ENCODE measurements at places on chromosomes 4 and X.

GRCh38 chr4:119020158-119020557 is 115.5 kb upstream of the MYOZ2 start:
- no peak overlapping the region for H3K27ac ChIP-seq
- H3K4me3 ChIP-seq: no peak overlapping the region
- H3K4me1 ChIP-seq: no peaks in the 10 kb centered on the region
- no peaks in the 10 kb centered on the region for H3K27me3 ChIP-seq

DNA sequence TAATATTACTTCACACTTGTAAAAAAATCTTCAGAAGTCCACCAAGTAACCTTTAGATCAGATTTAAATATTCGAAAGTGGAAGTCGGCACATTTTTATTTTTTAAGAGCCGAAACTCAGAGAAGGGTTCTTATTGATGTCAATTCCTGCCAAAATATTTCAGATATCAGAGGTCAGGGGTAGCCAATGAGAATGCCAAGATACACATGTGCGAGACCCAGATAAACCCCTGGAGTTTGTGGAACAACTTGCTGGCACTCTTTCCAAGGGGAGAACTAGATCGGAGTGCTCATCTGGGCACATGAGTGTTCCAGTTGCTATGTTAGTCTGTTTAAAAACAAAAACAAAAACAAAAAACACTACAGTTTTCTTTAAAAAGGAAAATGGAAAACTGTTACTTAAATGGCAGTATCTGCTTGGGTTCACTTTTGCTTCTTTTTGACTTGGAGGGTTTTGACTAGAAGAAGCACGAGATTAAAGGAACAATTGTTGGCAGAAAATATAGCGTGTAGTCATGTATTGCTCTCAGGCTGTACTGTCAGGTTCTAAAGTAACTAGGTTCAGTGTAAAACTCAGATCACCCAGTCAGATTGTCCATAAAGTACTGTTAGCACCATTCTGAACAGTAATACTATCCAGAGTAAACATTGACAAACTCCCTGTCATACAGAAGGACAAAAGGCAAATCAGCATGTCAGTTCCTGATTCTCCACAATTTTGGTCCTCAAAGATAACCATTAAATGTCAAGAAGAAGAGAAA is 188.0 kb upstream of the PACRGL start:
- H3K4me3 ChIP-seq: no peak overlapping the region
- DNase-seq: no peak
- H3K36me3 ChIP-seq: no peaks in the 10 kb centered on the region
- H3K27me3 ChIP-seq: no peaks in the 10 kb centered on the region
- H3K27ac ChIP-seq: no peak overlapping the region
- peaks cover 2% of the 10 kb centered on the region for H3K4me1 ChIP-seq

GRCh38 chr4:2830632-2831610 is 12.7 kb upstream of the ADD1 start:
- H3K27ac ChIP-seq: no peak overlapping the region
- H3K36me3 ChIP-seq: peaks cover 7% of the 10 kb centered on the region
- no peak overlapping the region for H3K4me3 ChIP-seq
- no peaks in the 10 kb centered on the region for H3K4me1 ChIP-seq
- DNase-seq: no peak

GRCh38 chr4:17398035-17398434 is 113.9 kb downstream of the QDPR start:
- H3K4me1 ChIP-seq: no peaks in the 10 kb centered on the region
- no peak for DNase-seq
- H3K4me3 ChIP-seq: no peak overlapping the region
- no peak overlapping the region for H3K27ac ChIP-seq

DNA sequence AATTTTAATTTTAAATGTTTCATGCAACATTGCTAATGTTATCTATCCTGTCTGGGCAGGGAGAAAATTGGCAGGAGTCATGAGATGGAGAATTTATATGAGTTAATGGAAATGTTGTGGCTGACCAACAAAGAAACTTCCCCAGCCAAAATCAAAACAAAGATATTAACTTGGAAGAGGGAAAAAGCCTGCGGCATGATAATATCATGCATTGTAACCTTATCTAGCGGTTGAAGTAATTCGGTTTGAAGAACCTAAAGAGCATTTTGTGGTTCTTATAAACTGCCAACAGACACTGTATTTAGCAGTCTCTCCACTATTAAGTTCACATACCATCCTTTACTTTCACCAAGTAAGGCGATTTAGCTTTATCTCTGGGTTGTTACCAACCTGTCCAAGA is 42.3 kb downstream of the DKK2 start:
- H3K27me3 ChIP-seq: no peaks in the 10 kb centered on the region
- no peak for DNase-seq
- no peak overlapping the region for H3K4me3 ChIP-seq
- H3K4me1 ChIP-seq: no peaks in the 10 kb centered on the region
- H3K27ac ChIP-seq: no peak overlapping the region
- no peaks in the 10 kb centered on the region for H3K36me3 ChIP-seq

- no peak overlapping the region for H3K27ac ChIP-seq
- no peaks in the 10 kb centered on the region for H3K36me3 ChIP-seq
- DNase-seq: no peak
- no peak overlapping the region for H3K4me3 ChIP-seq
- H3K27me3 ChIP-seq: peaks cover 3% of the 10 kb centered on the region
These were observed 5.1 kb downstream of the PGRMC2 start for GRCh38 chr4:128282516-128282915.

DNA sequence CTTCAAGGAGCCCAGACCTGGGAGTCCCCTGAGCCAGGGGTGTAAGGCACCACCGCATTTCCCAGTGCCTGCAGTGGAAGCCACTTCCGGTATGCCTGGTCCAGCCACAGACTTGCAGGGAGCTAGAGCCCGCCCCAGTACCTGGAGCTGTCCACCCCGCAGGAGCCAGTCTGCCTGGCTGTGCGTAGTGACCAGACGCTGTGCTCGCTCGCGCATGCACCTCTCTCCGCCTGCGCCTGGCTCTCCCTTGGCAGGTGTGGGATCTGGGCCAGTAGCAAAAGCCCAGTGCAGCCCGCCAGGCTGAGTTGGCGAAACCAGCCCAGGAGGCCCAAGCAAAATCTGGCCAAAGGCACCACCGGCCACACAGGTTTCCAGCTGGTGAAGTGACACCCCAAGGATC is 973.7 kb upstream of the AGA start:
- H3K27me3 ChIP-seq: no peaks in the 10 kb centered on the region
- H3K4me1 ChIP-seq: no peaks in the 10 kb centered on the region
- DNase-seq: no peak
- H3K27ac ChIP-seq: no peak overlapping the region
- H3K4me3 ChIP-seq: no peak overlapping the region

- no peaks in the 10 kb centered on the region for H3K36me3 ChIP-seq
- peaks cover 2% of the 10 kb centered on the region for H3K27me3 ChIP-seq
- H3K27ac ChIP-seq: no peak overlapping the region
- no peak overlapping the region for H3K4me3 ChIP-seq
- peaks cover 21% of the 10 kb centered on the region for H3K4me1 ChIP-seq
- no peak for DNase-seq
These were observed 51.3 kb downstream of the SOD3 start for GRCh38 chr4:24846716-24847115.

DNA sequence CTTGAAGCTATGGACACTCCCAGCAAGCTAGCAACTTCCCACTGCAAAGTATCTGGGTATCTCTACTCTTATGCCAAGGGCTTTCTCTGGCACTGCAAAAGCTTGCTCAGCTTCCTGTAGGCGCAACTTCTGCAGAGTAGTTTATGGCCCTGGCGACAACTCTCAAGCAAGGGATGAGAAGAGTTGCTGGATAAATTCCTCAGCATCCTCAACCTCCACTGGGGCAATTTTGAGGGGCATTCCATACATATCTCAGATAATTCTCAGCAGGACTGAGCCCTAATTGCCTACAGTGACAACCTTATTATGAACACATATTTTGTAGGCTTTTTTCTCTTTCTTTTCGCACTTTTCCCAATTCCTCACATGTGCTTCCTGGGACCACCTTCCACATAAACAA is 31.2 kb upstream of the TAB3 start:
- no peak overlapping the region for H3K4me3 ChIP-seq
- no peaks in the 10 kb centered on the region for H3K27me3 ChIP-seq
- H3K27ac ChIP-seq: no peak overlapping the region
- no peaks in the 10 kb centered on the region for H3K36me3 ChIP-seq
- no peaks in the 10 kb centered on the region for H3K4me1 ChIP-seq
- no peak for DNase-seq

DNA sequence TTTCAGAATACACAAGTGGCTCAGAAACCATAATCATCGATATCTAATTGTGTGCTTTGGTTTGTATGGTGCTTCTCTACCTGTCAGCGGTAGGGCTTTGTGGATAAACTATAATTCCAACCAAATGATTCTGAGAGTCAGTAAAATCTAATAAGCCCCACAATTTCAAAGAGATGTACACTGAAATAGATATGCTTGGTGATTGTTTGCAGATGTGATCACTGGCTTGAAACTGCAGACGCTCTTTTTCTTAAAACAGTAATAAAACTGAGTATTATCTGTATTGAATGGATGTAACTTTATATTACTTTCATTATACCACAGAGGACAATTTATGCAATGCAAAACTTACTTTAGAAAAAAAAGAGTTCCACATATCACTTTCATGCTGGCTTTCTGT is 198.8 kb upstream of the ANXA10 start:
- H3K27me3 ChIP-seq: peaks cover 2% of the 10 kb centered on the region
- no peaks in the 10 kb centered on the region for H3K36me3 ChIP-seq
- no peak overlapping the region for H3K27ac ChIP-seq
- no peak for DNase-seq

GRCh38 chr4:54696649-54697048 is 38.9 kb downstream of the KIT start:
- H3K27me3 ChIP-seq: peaks cover 3% of the 10 kb centered on the region
- H3K27ac ChIP-seq: no peak overlapping the region
- peaks cover 3% of the 10 kb centered on the region for H3K36me3 ChIP-seq
- H3K4me3 ChIP-seq: no peak overlapping the region
- no peak for DNase-seq

DNA sequence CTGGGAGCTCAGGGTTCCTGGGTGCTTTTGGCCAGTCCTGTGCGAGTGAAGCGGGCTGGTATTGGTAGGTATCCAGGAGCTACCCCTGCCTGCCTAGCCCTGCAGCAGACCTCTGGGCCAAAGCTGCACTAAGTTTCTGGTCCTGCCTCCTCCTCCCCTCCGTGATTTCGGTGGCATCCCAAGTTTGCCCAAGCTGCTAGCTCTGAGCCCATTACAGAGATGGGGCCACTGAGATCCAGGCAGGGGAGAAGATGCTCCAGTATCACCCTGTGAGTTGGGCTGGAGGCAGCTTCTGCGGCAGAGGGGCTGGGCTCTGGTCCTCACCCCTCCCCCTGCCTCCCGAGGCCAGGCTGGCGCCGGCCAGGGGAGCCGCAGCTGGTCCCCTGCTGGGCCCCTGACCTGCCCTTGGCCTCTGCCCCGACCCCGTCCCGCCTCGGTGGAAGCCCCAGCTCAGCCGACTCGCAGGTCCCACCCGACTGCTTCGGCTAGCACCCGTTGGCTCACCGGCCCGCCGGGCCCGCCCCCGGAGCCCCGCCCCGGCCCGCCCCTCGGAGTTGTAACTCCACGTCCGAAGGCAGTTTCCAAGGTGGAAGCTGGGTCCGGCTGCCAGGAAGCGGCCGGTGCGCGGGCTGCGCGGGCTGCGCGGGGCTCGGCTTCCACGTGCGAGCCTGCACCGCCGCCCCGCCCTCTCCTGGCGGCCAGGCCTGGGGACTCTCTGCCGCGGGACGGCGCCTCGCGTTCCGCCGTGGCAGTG is at the start of gene DUSP9:
DUSP9 (plus strand) TSS at position 584 of the 754 bp plus-strand sequence. CDS start 751 bp downstream, outside the sequence.
- DNase-seq: peak; percentile 27
- no peak within 1 kb of the TSS for H3K27ac ChIP-seq
- H3K36me3 ChIP-seq: no peaks in the 10 kb centered on the region
- H3K4me3 ChIP-seq: no peak within 1 kb of the TSS

- no peaks in the 10 kb centered on the region for H3K36me3 ChIP-seq
- no peak overlapping the region for H3K4me3 ChIP-seq
- DNase-seq: no peak
- H3K27ac ChIP-seq: no peak overlapping the region
These were observed 196.5 kb upstream of the FTHL17 start for GRCh38 chrX:31268359-31268758.

DNA sequence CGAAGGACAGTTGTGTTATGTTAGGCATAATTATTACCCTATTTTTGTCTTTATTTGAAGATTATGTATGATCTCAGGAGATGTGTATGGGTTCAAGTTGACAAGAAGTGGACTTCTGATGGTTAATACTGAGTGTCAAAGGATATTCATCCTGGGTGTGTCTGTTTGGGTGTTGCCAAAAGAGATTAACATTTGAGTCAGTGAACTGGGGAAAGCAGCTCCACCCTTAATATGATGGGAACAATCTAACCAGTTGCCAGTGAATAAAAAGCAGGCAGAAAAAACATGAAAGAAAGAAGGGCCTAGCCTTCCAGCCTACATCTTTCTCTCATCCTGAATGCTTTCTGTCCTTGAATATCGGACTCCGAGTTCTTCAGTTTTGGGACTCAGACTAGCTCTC is 332.6 kb downstream of the DTHD1 start:
- peaks cover 27% of the 10 kb centered on the region for H3K36me3 ChIP-seq
- no peaks in the 10 kb centered on the region for H3K4me1 ChIP-seq
- no peak overlapping the region for H3K27ac ChIP-seq

GRCh38 chrX:4094926-4095325 is 381.5 kb upstream of the PRKX start:
- H3K4me3 ChIP-seq: no peak overlapping the region
- H3K36me3 ChIP-seq: no peaks in the 10 kb centered on the region
- no peak overlapping the region for H3K27ac ChIP-seq

DNA sequence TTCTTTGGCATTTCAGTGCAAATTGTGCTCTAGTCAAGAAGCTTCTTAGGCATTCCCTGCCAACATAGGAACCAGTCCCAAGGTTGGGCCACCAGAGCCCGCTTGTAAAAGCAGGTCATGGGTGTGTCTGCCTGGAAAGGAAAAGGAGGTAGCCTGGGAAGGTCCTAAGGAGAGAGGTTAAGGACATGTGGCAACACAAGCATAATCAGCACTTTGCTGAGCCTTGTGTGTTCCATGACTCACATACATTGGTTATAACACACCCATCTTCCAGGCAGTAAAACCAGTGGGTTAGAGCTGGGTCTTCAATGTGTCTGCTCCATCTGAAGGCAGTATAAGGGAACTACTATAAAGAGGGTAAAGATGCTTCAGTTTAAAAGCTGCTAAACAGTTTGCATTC is 165.0 kb downstream of the FHIP1A start:
- H3K27ac ChIP-seq: no peak overlapping the region
- no peak for DNase-seq
- no peaks in the 10 kb centered on the region for H3K36me3 ChIP-seq
- H3K4me1 ChIP-seq: no peaks in the 10 kb centered on the region
- H3K27me3 ChIP-seq: peaks cover 3% of the 10 kb centered on the region
